ENCODE measurements at places on chromosomes 12 and 14. TPM values are rescaled to one million over a fixed set of nuclear protein-coding genes. Genes with fewer than 3 reads are reported as not detected.

- H3K36me3 ChIP-seq: no peaks in the 10 kb centered on the region
- DNase-seq: no peak
- no peak overlapping the region for H3K4me3 ChIP-seq
- no peaks in the 10 kb centered on the region for H3K27me3 ChIP-seq
- H3K27ac ChIP-seq: no peak overlapping the region
These were observed 10.1 kb downstream of the LTB4R start for GRCh38 chr14:24321212-24321975.

- no peak overlapping the region for H3K27ac ChIP-seq
- H3K4me3 ChIP-seq: no peak overlapping the region
- peaks cover 28% of the 10 kb centered on the region for H3K4me1 ChIP-seq
- no peak for DNase-seq
These were observed 511.4 kb downstream of the PCNX1 start for GRCh38 chr14:71418532-71419245.

DNA sequence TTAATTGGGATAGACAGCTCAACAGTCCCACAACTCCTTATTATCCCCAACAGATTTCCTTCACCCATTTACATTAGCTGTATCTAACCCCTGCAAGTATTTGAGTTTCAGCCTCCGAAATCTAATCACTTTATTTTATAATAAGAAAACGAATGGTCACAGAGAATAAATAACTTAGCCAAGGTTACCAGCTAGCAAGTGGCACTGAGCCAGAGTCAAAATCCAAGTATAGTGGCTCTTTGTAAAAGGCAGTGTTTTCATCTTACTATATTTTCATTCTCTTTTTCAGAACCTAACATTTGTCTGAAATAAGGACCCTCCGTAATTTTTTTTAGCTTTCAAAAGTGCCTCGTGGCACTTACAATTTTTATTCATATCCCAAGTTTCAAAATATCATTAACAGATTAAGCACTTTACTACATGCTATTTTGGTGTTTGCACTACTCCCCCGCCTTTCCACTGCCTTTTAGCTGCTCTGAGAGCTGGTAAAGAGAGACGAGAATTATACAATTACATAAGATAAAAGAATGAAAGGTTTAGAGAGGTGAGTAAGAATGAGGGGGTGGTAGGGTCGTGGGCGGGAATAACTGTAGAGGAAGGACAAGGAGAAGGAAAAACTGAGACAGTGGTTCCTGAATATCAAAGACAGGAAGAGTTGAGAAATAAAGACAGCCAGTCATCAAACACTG is 3.7 kb upstream of the USP15 start:
- H3K27ac ChIP-seq: no peak overlapping the region
- no peaks in the 10 kb centered on the region for H3K27me3 ChIP-seq
- H3K4me3 ChIP-seq: no peak overlapping the region
- peaks cover 22% of the 10 kb centered on the region for H3K4me1 ChIP-seq

- peak within 1 kb of the TSS; percentile 89 for H3K4me3 ChIP-seq
- peaks cover 13% of the 10 kb centered on the region for H3K4me1 ChIP-seq
- H3K27me3 ChIP-seq: no peaks in the 10 kb centered on the region
- DNase-seq: peak; percentile 87
- H3K36me3 ChIP-seq: no peaks in the 10 kb centered on the region
These were observed at the start of gene TAPBPL for GRCh38 chr12:6451348-6452244. TAPBPL (plus strand) TSS chr12:6452042; CDS start chr12:6452249, 207 bp downstream.

DNA sequence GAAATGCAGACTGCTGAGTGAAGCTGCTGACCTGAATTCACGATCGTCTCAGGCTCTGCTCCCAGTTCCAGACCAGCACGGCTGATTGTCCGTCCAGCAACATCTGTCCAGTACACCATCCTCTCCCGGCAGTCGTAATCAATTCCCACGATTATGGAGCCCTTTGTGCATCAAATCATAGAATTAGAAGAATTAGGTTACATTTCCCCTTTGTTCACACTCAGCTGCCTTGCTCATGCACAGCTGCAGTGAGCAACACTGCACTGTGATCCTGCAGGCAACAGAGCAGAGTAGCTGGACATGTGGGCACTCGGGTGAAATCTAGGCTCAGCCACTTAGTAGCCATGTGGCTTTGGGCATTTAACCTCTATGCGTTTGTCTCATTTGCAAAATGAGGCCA is 22.2 kb downstream of the RTRAF start:
- H3K27ac ChIP-seq: no peak overlapping the region
- no peak overlapping the region for H3K4me3 ChIP-seq
- peaks cover 50% of the 10 kb centered on the region for H3K36me3 ChIP-seq
- no peak for DNase-seq

DNA sequence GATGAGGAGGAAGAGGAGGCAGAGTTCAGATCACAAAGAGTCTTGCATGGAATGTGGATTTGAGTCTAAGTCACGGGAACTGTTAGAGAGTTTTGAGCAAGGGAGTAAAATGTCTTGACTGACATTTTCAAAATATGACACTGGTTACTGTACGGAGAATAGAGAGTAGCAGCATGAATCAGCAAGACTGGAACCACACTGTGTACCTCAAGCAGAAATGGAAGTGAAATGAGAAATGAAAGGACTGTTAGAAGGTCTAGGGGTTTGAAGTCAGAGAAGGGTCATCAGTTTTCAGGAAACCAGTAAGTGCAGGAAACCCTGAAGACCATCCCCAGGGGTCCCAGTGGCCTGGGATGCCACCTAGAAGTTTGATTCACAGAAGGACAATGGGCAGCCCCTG is 236.3 kb downstream of the GALC start:
- no peaks in the 10 kb centered on the region for H3K4me1 ChIP-seq
- no peak overlapping the region for H3K27ac ChIP-seq
- H3K36me3 ChIP-seq: no peaks in the 10 kb centered on the region
- no peak overlapping the region for H3K4me3 ChIP-seq
- no peaks in the 10 kb centered on the region for H3K27me3 ChIP-seq
- DNase-seq: no peak

DNA sequence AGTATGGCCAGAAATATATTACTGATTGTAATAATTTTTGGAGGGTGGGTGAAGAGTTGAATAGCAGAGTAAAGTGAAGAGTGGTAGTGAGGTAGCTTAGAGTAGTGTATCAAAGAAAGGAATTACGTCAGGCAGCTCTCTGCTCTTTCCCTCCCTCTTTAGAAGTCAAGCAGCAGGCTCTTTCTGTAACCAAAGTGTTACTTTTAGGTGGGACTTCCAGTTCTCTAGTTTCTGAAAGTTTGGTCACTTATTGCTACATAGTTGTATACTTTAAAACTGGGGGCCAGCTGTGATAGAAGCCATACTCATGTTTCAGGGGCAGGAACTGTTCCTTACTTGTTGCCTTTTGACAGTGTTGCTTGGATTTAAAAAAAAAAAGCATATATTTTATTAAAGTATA is 30.6 kb downstream of the ATF7IP start:
- no peaks in the 10 kb centered on the region for H3K36me3 ChIP-seq
- H3K4me3 ChIP-seq: no peak overlapping the region
- no peaks in the 10 kb centered on the region for H3K27me3 ChIP-seq
- no peak for DNase-seq

- no peak for DNase-seq
- H3K4me1 ChIP-seq: peaks cover 11% of the 10 kb centered on the region
- no peaks in the 10 kb centered on the region for H3K27me3 ChIP-seq
These were observed 67.8 kb downstream of the CHGA start for GRCh38 chr14:92990456-92991430.

- H3K36me3 ChIP-seq: no peaks in the 10 kb centered on the region
- H3K4me1 ChIP-seq: peaks cover 49% of the 10 kb centered on the region
- H3K27ac ChIP-seq: no peak overlapping the region
- DNase-seq: no peak
These were observed 2.1 kb downstream of the RNF10 start for GRCh38 chr12:120536064-120536791.

GRCh38 chr14:70702161-70702560 is 60.4 kb downstream of the TTC9 start:
- H3K27me3 ChIP-seq: peaks cover 23% of the 10 kb centered on the region
- no peak overlapping the region for H3K4me3 ChIP-seq
- no peak overlapping the region for H3K27ac ChIP-seq
- no peaks in the 10 kb centered on the region for H3K36me3 ChIP-seq
- DNase-seq: no peak

- H3K27me3 ChIP-seq: no peaks in the 10 kb centered on the region
- H3K4me3 ChIP-seq: no peak overlapping the region
- H3K4me1 ChIP-seq: no peaks in the 10 kb centered on the region
- H3K27ac ChIP-seq: peak overlapping the region; percentile 43
- no peaks in the 10 kb centered on the region for H3K36me3 ChIP-seq
These were observed 8.4 kb upstream of the PPTC7 start for GRCh38 chr12:110591451-110592051.

DNA sequence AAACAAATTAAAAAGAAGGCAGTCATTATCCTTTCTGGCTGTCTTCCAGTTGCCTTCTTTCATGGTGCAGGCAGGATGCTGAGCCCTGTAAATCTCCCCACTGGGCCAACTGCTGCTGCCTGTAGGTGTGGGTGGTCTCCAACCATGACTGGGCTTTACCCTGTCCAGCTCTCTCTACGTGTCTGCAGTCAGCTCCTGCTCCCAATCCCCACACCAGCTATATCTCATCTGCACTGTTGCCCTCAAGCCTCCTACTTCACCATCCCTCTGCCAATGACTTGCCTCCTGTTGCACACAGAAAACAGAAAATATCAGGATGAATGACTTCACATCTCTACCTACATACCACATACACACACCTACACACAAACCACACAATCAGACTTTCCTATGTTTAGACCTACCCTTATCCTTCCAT is 39.7 kb upstream of the PSMA6 start:
- H3K4me1 ChIP-seq: peaks cover 6% of the 10 kb centered on the region
- no peak overlapping the region for H3K4me3 ChIP-seq
- no peak for DNase-seq
- H3K27me3 ChIP-seq: no peaks in the 10 kb centered on the region
- H3K27ac ChIP-seq: no peak overlapping the region

DNA sequence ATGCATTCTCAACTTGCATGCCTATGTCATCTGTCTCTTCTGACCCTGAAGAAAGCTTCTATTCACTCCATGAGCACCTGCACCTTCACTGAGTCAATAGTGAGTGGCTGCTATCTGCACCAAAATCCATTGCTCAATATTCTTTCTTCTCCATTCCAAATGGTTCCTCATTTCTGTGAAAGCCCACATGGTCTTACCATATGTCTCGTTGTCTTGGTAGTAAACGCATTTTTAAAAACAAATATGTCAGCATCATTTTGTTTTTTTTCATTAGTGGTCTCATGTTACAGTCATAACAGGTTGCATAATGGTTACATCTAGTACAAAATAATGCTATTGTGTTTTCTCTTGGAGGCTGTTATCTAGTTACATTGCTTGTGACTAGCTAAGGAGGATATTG is 106.9 kb upstream of the CPM start:
- no peaks in the 10 kb centered on the region for H3K27me3 ChIP-seq
- H3K4me1 ChIP-seq: no peaks in the 10 kb centered on the region
- no peak overlapping the region for H3K27ac ChIP-seq
- DNase-seq: no peak

- H3K4me3 ChIP-seq: peak overlapping the region; percentile 21
- peaks cover 36% of the 10 kb centered on the region for H3K4me1 ChIP-seq
- H3K27ac ChIP-seq: peak overlapping the region; percentile 10
- peak; percentile 60 for DNase-seq
These were observed 152.2 kb upstream of the BMP4 start for GRCh38 chr14:54108481-54109471.

GRCh38 chr12:88309546-88309945 is 167.4 kb downstream of the TMTC3 start:
- peak overlapping the region; percentile 5 for H3K4me3 ChIP-seq
- peak overlapping the region; percentile 99 for H3K27ac ChIP-seq
- peaks cover 57% of the 10 kb centered on the region for H3K4me1 ChIP-seq
- H3K36me3 ChIP-seq: no peaks in the 10 kb centered on the region
- no peaks in the 10 kb centered on the region for H3K27me3 ChIP-seq

- no peaks in the 10 kb centered on the region for H3K27me3 ChIP-seq
- DNase-seq: no peak
- peaks cover 16% of the 10 kb centered on the region for H3K4me1 ChIP-seq
- H3K27ac ChIP-seq: peak overlapping the region; percentile 18
- H3K4me3 ChIP-seq: no peak overlapping the region
- peaks cover 66% of the 10 kb centered on the region for H3K36me3 ChIP-seq
These were observed 5.6 kb downstream of the ERH start for GRCh38 chr14:69392481-69392880.

GRCh38 chr14:50860478-50861086 is 11.3 kb upstream of the ABHD12B start:
- H3K4me1 ChIP-seq: 0 out of 2 replicates have a peak, but pooled peaks cover 5% of the 10 kb centered on the region
- no peaks in the 10 kb centered on the region for H3K27me3 ChIP-seq
- DNase-seq: peak; percentile 80
- H3K27ac ChIP-seq: peak overlapping the region; percentile 48
- peak overlapping the region; percentile 75 for H3K4me3 ChIP-seq
- no peaks in the 10 kb centered on the region for H3K36me3 ChIP-seq

DNA sequence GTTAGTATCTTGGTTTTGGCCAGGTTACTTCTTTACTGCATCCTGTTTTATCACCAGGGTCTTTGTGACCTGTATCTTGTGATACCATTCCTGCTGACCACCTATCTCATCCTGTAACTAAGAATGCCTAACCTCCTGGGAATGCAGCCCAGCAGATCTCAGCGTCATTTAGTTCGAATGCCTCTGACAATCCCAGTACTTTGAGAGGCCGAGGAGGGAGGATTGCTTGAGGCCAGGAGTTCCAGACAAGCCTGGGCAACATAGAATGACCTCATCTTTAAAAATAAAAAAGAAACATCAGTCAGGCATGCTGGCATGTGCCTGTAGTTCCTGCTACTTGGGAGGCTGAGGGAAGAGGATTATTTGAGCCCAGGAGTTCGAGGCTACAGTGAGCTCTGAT is 206.5 kb downstream of the SUDS3 start:
- no peaks in the 10 kb centered on the region for H3K27me3 ChIP-seq
- H3K4me1 ChIP-seq: no peaks in the 10 kb centered on the region

DNA sequence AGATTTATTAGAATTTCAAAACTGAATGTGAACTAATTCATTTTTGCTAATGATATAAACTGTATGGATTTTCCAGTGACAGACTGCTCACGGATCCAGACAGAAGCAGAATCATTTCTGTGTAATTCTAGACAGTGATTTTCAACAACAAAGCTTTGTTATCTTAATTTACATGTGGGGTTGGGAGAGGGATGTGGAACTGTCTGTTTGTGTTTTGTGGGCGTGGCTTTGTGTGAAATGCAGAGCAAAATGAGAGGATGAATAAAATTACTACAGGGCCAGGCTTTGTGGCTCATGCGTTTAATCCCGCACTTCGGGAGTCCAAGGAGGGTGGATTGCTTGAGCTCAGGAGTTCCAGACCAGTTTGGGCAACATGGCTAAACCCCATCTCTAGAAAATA is 834.7 kb downstream of the GALC start:
- no peak overlapping the region for H3K27ac ChIP-seq
- no peaks in the 10 kb centered on the region for H3K4me1 ChIP-seq
- H3K4me3 ChIP-seq: no peak overlapping the region

- no peak overlapping the region for H3K4me3 ChIP-seq
- H3K27me3 ChIP-seq: no peaks in the 10 kb centered on the region
- DNase-seq: no peak
- no peaks in the 10 kb centered on the region for H3K36me3 ChIP-seq
- no peaks in the 10 kb centered on the region for H3K4me1 ChIP-seq
- no peak overlapping the region for H3K27ac ChIP-seq
These were observed 67.3 kb downstream of the PRIMA1 start for GRCh38 chr14:93720981-93721483.

GLIPR1L1 gene
- total RNA-seq: not detected

C12orf60 gene
- total RNA-seq: 2.3 TPM

PMCH gene
- total RNA-seq: not detected

IAPP gene
- not detected for total RNA-seq

MAP4K5 gene
- total RNA-seq: 194 TPM

GLI1 gene
- 0.63 TPM for total RNA-seq

GLT1D1 gene
- not detected for total RNA-seq

INHBC gene
- not detected for total RNA-seq

MGP gene
- total RNA-seq: not detected

TSHR gene
- not detected for total RNA-seq

RAB15 gene
- total RNA-seq: 4.3 TPM

SBNO1 gene
- 19.1 TPM for total RNA-seq
